ENCODE measurements at places on chromosomes 16 and 17.

DNA sequence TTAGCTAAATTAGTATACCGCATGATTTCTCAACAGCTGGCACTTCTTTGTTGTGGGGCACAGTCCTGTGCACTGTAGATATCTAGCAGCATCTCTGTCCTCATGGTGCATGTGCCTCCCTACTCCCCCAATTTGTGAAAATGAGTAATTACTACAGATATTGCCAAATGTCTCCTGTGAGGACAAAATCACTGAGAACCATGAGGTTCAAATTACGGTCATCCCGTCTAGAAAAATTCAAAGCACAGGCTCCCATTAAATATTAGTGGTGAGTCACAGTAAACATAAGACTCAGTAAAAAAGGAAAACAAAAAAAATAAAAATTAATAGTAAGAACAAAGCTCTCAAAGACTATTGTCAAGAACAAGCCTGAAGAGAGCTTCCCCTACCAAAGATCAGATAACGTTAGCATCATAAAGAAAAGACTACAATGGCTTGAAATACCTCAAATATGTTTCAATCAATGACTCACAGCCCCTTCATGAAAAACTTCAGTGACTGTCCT lies 57.8 kb downstream of the STH start:
- DNase-seq: no peak

GRCh38 chr17:13540546-13540945 lies 61.2 kb downstream of the HS3ST3A1 start:
- no peak for DNase-seq

DNA sequence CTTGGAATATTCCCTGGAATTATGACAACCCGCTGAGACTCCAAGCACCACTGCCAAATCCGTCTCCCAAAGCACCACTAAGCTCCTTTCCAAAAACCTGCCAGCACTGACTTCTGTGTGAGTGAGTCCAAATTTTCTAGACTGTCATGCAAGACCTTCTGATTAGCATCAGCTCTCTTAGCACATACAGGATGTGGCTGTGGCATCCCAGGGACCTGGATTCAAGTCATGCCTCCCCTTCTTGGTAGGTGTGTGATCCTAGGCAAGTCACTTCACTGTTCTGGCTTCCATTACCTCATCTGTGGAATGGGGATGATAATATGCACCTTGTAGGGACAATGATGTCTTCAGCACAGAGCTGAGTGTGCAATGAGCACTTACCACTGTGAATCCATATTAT lies 38.3 kb upstream of the USP7 start:
- DNase-seq: no peak

DNA sequence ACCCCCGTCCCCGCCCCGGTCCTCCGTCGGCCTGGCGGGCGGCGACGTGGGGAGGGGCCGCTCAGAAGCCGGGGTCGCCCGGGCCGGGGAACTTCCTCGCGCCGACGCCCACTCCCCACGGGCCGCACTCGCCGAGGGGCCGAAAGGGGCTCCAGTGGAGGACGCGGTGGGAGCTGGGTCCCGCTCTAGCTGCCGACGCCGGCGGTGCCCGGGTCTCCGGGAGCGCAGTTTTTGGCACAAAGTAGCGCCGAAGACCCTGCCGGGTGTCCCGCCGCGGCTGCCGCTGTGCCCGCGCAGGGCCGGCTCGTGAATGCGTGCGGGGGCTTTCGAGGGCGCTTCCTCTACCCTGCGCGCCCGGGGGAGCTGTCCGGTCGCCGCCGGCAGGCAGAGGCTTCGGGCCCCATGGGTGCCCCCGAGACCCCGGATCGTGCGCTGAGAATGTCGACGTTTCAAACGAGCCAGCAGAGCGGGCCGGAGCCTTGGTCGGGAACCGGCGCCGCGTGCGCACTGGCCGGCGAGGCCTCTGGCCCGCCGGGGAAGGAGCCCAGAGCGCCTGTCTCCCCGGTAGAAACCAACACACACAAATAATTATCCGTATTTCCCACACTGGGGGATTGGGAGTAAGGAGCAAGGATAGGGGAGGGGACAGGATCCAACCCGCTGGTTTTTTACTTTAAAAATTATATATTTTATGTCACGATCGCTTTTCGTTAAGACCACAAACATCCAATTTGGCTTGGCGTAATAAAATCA lies 46.6 kb upstream of the SLC38A10 start:
- DNase-seq: no peak

DNA sequence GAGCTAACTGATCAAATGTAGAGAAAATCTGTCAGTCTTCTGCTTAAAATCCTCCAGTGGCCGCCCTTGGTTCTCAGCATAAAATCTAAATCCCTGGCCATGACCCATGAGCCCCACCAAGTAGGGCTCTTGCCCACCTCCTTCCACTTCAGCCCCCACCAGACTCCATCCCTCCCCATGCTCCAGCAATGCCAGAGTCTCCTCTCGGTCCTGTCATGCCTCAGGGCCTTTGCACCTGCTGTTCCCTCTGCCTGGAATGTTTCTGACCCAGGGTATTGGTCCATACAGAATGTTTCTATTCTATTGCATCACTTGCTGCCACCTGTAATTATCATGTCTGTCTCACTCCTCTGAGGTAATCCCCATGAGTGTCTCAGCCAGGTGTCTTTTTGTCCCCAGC lies 22.4 kb downstream of the FA2H start:
- no peak for DNase-seq

GRCh38 chr16:84794626-84795025 lies 25.2 kb upstream of the CRISPLD2 start:
- no peak for DNase-seq

- DNase-seq: no peak
Measured at GRCh38 chr16:64830653-64831052, 291.2 kb downstream of the CDH11 start.
